ENCODE measurements at places on chromosomes 3 and 15.

DNA sequence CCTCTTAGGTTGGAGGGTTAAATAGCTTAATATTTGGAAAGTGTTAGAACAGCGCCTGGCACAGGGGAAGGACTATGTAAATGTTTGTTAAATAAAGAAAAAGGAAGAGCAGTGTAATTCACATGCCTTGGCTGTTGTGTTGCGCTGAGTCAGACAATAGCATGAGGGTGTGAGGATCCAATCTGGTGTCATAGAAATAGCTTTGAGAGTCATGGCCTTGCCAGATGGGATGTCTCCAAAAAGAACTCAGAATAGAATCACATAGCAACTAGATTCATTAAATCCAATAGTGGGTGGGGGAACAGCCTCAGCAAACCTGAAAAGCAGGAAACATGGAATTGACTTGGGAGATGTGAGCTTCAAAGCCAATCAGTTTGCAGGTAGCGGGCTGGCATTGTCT is 3.9 kb upstream of the RBSN start:
- H3K4me3 ChIP-seq = no peak overlapping the region
- DNase-seq = no peak
- H3K4me1 ChIP-seq = peaks cover 11% of the 10 kb centered on the region
- no peaks in the 10 kb centered on the region for H3K27me3 ChIP-seq

GRCh38 chr15:79018960-79019359 is 71.6 kb downstream of the RASGRF1 start:
- no peaks in the 10 kb centered on the region for H3K4me1 ChIP-seq
- no peak overlapping the region for H3K4me3 ChIP-seq
- no peak for DNase-seq
- no peaks in the 10 kb centered on the region for H3K36me3 ChIP-seq

DNA sequence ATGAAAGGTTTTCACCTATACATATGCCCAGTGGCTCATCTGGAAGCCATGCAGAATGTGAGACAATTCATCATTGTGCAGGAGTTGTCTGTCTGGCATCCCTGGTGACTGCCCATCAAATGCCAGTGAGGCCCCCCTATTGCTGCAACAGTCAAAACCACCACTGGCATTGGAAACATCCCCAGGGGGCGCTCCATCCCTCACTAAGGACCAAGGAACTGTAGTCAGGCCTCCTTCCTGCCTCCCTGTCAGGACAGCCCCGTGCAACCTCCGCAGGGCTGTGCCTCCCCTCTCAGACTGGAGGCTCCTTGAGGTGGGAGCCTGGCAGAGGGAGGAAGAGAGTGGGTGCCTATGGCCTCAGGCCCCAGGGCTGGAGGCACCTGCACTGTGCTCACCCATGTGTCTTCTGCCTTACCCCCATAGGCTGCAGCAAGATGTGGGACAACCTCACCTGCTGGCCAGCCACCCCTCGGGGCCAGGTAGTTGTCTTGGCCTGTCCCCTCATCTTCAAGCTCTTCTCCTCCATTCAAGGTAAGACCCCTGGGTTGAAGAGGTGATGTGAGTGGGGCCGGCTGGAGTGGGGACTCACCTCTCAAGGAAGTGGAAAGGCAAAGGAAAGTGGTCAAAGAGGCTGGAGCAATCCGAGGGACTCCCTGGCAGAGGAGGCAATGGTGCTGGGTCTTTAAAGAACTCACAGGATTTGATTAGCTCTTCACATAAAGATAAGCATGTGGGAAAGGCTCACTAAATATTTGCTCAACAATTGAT is 16.5 kb downstream of the VIPR1 start:
- no peak overlapping the region for H3K27ac ChIP-seq
- no peak for DNase-seq
- no peaks in the 10 kb centered on the region for H3K27me3 ChIP-seq
- H3K36me3 ChIP-seq = no peaks in the 10 kb centered on the region

DNA sequence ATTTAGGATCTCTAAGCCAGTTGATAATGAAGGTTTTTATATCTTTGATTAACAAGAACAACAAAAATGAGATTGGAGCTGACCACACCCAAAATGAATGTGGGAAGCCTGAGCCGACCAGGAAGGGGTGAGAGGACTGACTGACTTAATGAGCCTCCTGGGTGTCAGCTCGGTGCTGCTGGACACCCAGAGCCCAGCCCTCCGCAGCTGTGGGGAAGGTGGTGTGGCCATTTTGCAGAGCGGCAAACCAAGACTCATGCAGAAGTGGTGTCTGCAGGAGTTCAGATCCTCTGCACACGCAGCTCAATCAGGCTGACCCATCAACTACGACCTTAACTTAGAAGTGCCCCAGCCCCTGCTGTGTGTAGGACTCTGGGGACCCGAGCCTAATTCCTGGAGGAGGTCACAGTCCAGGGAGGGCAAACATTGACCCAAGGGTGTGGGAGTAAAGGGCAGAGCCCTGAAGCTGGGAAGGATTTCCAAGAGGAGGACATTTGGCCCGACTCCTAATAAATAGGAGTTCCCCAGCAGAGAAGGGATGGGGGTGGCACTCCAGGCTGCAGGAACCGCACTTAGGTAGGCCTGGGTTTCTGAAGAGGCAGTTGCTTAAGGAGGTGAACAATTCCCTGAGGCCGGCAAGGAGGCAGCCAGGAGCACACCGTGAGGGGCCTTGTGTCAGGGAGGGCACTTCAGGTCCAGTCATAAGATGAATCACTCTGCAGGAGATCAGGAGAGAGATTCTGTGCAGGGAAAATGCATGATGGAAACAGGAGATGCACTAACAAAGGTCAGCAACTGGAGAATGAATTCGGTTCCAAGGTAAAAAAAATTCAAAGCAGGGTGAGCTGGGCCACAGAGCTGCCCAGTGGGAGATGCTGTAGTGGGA is 197.1 kb upstream of the TPM1 start:
- H3K27ac ChIP-seq = no peak overlapping the region
- no peak overlapping the region for H3K4me3 ChIP-seq
- H3K36me3 ChIP-seq = peaks cover 30% of the 10 kb centered on the region
- no peaks in the 10 kb centered on the region for H3K27me3 ChIP-seq
- no peak for DNase-seq
- H3K4me1 ChIP-seq = no peaks in the 10 kb centered on the region

DNA sequence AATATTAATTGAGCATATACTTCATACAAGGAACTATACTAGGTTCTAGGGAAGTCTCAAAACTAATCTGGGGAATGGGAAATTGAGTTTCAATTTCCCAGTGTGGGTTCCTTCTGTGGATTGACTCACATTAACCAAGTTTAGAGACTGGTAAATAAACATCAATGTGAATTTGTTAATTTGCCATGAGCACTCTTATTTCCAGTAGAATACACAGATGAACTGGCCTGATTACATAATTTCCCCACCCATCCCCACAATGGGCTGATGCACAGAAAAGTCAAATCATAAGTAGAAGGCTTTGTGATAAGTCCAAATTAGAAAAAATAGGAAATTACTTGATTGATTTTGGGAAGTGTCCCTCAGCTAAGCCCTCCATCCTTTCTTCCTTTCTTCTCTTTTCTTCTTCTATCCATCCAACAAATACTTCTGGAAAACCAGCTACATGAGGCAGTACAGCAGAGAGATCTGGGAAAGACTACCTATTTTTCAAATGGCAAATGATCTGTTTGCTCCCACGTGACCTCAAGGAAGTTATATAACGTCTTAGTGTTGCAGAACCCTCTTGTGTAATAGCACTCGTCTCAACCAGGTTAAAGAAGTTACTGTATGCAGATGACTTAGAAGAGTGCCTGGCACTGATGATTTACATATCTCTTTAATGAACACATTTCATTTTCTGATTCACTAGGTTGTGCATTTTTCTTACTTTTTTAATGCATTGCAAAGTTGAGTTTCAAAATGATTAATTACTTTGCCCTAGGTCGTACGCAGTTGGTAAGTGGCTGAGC is 312.3 kb downstream of the SV2B start:
- no peak for DNase-seq
- H3K4me1 ChIP-seq = no peaks in the 10 kb centered on the region
- no peaks in the 10 kb centered on the region for H3K27me3 ChIP-seq
